ENCODE measurements at places on chromosomes 13 and 19. TPM values are rescaled to one million over a fixed set of nuclear protein-coding genes. Genes with fewer than 3 reads are reported as not detected.
A peak's percentile ranks its signal among the peaks of the same experiment; 100 is the strongest.

- DNase-seq = no peak
These were observed 110.4 kb downstream of the RAB20 start for GRCh38 chr13:110450941-110451730.

- peak; percentile 71 for DNase-seq
These were observed 154.6 kb downstream of the FLT1 start for GRCh38 chr13:28340272-28340793.

DNA sequence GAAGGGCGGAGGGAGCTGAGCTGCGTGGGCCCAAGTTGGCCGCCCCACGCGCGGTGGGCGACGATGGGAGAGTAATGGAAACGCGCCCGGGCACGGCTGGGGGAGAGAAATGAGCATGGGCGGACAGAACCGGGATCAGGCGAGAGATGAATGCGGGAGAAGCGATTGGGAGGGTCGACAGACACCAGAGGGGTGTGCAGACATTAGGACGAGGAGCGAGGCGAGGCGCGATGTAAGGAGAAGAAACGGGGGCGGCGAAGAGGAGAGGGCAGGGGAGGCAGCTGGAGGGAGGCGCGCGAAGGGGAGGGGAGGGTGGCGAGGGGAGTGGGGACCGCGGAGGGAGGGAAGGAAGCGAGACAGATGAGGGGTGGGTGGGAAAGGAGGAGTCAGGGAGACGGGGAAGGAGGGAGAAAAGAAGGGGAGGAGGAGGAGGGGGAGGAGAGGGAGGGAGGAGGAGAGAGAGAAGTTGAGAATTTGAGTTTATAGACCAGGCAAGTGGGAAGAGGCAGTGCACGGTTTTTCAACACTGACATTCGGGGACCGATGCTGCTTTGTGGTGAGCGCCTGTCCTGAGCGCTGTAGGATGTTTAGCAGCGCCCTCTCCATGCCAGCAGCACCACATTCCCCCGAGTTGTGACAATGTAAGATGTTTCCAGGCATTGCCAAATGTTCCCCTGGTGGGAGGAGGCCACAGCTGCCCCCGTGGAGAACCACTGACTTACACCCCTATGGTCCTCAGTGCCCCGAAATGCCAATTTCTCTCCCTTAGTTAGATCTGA, at the start of gene SHISA7:
Gene SHISA7, minus strand, starts transcription at position 256 of the 779 bp plus-strand sequence. CDS start 437 bp downstream, outside the sequence.
- peak; percentile 31 for DNase-seq

- no peak for DNase-seq
These were observed 53.8 kb downstream of the ATP11A start for GRCh38 chr13:112743451-112744167.

GRCh38 chr13:51222686-51223559, 725 bp downstream of the FAM124A start:
- DNase-seq = peak; percentile 17

The PEAK3 gene
- not detected for total RNA-seq
